GM12878 (cell line): ENCODE measurements at places on chromosomes 4 and X. TPM values are rescaled to one million over a fixed set of nuclear protein-coding genes. Genes with fewer than 3 reads are reported as not detected.

CFI gene
- total RNA-seq, result 0.28 and 0.32 TPM in 2 replicates

SHROOM3 gene
- total RNA-seq, result 0.11 and 0.15 TPM in 2 replicates

ANOS1 gene
- 0.05 and 0.08 TPM in 2 replicates for total RNA-seq

XPNPEP2 gene
- total RNA-seq, result 0.21 and 0.27 TPM in 2 replicates

DAPP1 gene
- 46.4 and 46.5 TPM in 2 replicates for total RNA-seq

MTMR8 gene
- total RNA-seq, result 3.0 and 3.3 TPM in 2 replicates

TCEAL7 gene
- not detected in 2 replicates for total RNA-seq
